CD8-positive, alpha-beta T cell (primary cell): ENCODE measurements at places on chromosomes 6 and 20. TPM values are rescaled to one million over a fixed set of nuclear protein-coding genes. Genes with fewer than 3 reads are reported as not detected.

The NKAPL gene
- total RNA-seq: not detected

The HUS1B gene
- total RNA-seq: 2.8 TPM

The DDX43 gene
- total RNA-seq: 0.81 TPM

The NANP gene
- 2.0 TPM for total RNA-seq

The MLIP gene
- not detected for total RNA-seq

The GLP1R gene
- not detected for total RNA-seq

The SPDEF gene
- total RNA-seq: 0.22 TPM

The FRS3 gene
- 3.7 TPM for total RNA-seq

The ANGPT4 gene
- total RNA-seq: not detected

The NKX2-4 gene
- total RNA-seq: not detected

The GPR6 gene
- not detected for total RNA-seq

The SMAP1 gene
- 21.2 TPM for total RNA-seq

The CDH26 gene
- 0.94 TPM for total RNA-seq

The OR2H1 gene
- total RNA-seq: not detected

The PNLDC1 gene
- total RNA-seq: not detected

The MCCD1 gene
- total RNA-seq: not detected

The TNF gene
- total RNA-seq: 32.7 TPM

The ACSS1 gene
- total RNA-seq: 17.5 TPM

The CASS4 gene
- 26.0 TPM for total RNA-seq

The CD83 gene
- total RNA-seq: 57.2 TPM

The LCA5 gene
- total RNA-seq: not detected

The PPP1R16B gene
- 129 TPM for total RNA-seq

The RAET1L gene
- total RNA-seq: not detected
